Activated naive CD4-positive, alpha-beta T cell treated with Interleukin-2 at 50 U/mL for 16 hours (primary cell): ENCODE measurements at places on chromosomes 3 and 15.
A peak's percentile ranks its signal among the peaks of the same experiment; 100 is the strongest.

DNA sequence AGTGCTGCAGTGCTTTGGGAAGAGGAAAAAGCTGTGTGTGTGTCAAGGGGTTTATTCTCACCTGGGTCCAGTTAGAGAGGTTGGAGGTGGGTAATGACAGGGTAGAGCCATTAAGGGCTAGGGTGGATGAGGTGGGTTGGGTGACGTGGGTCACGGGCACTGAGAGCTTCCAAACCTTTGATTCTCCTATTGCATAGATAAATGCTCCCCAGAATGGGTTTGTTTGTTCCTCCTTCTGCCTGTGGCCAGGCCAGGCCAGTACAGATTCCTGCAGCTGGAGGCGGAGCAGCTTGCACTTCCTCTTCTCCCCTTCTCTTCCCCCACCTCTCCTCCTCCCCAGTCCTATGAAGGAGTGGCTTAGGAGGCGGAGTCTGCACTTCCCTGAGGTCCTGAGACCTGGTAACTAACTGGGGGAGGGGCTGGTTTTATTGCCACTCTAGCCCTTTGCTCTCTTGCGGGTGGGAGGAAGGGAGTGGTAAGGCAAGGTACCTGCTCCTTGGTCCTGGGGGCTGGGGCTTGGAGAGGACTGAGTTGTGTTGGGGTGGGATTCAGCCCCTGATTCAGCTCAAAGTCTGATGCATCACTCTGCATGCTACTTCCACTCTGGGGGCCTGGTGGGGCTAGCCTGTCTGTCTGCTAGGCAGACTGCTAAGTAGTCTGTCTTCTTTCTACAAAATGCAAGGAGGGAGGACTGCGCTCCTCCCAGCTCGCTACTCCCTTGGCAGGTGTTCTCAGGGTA, 3.5 kb downstream of the SPINT1 start:
- no peak for DNase-seq

- DNase-seq = no peak
Measured at GRCh38 chr3:31945738-31946052, 35.4 kb downstream of the OSBPL10 start.

GRCh38 chr3:133992381-133992780, 37.3 kb downstream of the SLCO2A1 start:
- DNase-seq = no peak

GRCh38 chr3:139259398-139259797, 84.4 kb upstream of the MRPS22 start:
- no peak for DNase-seq

GRCh38 chr3:19742935-19743334, 191.1 kb downstream of the EFHB start:
- DNase-seq = no peak

- no peak for DNase-seq
Measured at GRCh38 chr3:11717301-11717700, 73.6 kb upstream of the VGLL4 start.

- peak; percentile 8 for DNase-seq
Measured at GRCh38 chr3:194140520-194141414, 4.8 kb downstream of the HES1 start.

DNA sequence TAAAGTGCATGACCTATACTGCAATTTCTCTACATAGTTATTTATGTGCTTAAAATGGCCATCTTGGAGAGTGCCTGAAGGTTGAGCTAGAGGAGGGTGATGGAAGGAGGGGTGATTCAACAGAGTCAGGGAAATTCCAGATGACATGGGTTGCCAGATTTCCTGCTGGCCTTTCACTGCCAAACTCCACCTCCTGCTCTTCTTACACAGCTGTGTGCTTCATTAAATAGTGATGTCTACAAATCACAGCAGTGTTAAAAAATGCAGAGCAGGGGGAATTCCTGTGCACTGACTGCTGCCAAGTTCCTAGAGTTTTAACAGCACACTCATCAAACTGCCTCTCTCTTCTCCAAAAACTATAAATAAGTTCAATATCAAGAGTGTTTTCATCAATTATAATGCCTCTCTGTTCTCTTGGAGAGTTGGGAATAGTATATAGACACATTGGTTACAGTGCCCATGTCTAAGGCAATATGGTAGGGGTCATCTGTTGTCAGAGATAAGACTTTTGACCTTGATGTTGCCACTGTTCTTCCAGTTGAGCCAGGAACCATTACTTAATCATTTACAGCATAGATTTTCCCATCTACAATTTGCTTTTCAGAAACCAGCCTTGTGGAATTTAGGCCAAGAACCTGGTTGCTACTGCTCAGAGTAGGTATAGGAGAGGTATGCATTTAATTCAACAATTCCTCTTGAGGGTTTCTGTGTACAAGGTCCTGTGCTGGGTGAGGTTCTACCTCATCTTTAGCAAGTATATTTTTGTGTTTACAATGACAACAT, 79.6 kb downstream of the TP63 start:
- no peak for DNase-seq

DNA sequence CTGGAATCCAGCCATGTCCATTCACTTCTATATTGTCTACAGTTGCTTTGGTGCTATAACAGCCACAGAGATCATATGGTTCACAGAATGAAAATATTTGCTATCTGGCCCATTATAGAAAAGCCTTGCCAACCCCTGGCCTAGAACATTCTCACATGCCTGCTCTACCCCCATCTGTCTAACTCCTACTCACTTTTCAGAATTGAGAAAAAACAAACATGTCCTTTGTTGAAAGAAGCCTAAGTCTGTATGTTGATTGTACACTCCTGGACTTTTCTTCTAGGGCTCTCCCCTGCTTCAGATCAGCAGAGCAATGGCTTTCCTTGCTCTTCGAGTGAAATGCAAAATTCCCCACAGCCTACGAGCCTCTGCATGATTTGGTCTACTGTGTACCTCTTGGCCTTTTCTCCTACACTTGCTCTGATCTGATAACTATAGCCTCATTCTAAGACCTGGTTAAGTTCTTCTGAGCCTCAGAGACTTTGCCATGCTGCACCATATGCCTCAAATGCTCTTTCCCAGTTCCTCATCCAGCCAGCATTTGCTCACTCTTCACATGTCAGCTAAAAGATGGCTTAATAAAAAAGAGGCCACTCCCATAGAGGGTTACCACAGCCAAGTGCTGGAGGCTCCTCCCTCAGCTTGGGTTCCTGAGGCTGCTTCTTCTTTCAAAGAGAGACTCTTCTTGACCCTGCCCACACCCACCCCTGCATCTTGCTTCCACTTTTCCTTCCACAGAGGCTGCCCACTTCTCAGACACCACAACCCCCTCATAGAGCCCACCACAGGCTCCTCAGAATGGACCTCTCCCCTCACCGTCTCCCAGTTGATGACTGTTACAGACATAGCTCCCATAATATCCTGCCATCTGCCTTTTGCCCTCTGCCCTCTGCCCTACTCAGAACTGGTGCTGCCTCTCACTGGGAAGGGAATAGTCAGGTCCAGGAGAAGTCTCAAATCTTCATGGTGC, 22.9 kb upstream of the DCLK3 start:
- no peak for DNase-seq

GRCh38 chr15:46222826-46223225, 588.0 kb downstream of the SQOR start:
- no peak for DNase-seq

GRCh38 chr15:37693926-37694325, 240.5 kb upstream of the TMCO5A start:
- no peak for DNase-seq

GRCh38 chr3:42056840-42057239, 34.3 kb upstream of the TRAK1 start:
- no peak for DNase-seq

DNA sequence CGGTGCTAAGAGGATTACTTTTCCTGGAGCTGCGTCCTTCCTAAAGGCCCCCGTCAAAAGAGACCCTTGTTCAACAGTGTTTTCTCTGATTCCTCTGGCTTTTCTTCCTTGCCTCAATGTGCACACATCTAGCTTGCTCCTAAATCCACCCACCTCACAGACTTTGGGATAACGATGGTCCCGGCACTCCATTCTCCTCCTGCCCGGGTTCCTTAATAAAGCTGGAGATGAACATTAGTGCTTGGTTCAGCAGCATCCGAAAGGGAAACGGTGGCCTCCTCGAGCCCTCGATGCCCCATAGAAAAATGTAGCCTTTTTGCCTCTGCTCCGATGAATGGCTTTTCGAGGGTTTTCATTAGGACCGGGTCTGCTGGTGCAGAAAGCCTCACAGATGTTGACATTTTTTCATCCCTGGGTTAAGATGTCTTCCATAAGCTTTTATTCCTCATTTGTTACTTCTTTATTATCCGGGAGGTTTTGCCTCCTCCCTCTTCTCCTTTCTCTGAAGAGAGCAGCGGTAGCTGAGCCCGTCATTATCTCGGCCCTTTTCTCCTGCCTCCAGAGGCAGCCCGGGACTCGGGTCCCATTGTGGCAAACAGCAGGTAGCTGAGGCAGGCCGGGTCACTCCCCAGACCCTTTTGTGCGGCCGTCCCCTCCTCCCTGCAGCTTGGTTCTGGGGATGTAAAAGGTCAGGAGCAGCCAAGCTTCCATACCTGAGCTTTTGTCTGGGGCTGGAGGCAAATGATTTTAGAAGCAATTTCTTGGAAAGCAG, 64.6 kb downstream of the CPN2 start:
- no peak for DNase-seq

DNA sequence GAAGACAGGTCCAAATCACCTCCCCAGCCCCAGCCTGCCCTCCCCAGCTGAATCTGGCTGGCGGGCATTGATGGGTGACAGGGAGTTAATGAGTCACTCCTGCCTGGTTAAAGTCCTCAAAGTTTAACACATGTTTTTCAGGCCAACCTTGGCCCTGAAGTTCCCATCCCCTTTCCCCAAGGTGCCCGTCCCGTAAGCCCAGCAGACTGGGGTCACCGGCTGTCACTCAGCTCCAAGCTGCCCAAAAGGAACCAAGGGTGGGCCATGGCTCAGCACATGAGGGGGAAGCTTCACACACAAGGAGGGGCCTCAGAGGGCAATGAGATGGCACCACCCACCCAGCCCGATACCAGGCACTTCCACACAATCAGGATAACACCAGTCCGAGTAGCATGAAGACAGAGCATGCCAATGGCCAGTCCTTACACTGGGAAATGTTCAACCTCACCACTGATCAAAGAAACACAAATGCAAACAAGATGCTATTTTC, 10.2 kb upstream of the KLF15 start:
- no peak for DNase-seq

- DNase-seq = no peak
Measured at GRCh38 chr3:20511863-20512505, 326.0 kb upstream of the SGO1 start.

- no peak for DNase-seq
Measured at GRCh38 chr3:105496343-105496742, 129.6 kb downstream of the ALCAM start.

DNA sequence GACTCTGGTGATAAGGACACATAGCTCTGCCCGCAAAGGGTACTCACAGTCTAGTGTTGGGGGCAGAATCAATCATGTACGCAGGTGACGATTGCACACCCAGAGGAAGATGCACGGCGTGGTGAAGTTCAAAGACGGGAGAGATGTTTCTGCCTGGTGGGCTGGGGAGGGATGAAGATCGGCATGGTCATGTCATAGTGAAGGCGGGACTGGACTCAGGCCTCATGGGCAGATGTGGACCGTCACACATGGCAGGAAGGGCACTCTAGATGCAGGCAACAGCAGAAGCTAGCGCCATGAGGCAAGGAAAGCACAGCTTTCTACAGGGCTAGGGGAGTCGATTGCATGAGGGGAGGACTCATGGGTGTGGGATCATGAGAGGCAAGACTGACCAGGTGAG, 240.6 kb downstream of the OPA1 start:
- no peak for DNase-seq

GRCh38 chr3:187626581-187626980, 43.6 kb downstream of the SST start:
- DNase-seq = no peak

DNA sequence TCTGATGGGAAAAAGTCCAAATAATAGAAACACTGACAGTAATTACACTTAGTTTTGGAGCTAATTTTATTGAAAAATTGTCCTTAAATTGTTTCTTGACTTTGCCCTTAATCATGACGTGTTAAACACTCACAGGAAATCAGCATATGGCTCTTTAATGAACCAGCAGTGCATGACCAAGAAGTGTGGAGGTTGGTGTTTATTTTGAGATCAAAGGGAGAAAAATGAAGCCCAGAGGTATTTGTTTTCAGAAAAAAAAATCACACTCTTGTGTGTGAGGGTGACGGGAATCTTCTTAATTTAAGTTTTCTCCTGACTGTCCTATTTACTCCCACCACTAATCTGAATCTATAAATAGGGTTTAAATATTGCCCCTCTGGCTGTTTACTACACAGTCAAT, 28.8 kb upstream of the SYNM start:
- DNase-seq = no peak
